Activated naive CD8-positive, alpha-beta T cell treated with anti-CD3 and anti-CD28 coated beads, Interleukin-2, amount 50 U/mL, for 16 hours (primary cell): ENCODE measurements at places on chromosomes 5 and 9.

DNA sequence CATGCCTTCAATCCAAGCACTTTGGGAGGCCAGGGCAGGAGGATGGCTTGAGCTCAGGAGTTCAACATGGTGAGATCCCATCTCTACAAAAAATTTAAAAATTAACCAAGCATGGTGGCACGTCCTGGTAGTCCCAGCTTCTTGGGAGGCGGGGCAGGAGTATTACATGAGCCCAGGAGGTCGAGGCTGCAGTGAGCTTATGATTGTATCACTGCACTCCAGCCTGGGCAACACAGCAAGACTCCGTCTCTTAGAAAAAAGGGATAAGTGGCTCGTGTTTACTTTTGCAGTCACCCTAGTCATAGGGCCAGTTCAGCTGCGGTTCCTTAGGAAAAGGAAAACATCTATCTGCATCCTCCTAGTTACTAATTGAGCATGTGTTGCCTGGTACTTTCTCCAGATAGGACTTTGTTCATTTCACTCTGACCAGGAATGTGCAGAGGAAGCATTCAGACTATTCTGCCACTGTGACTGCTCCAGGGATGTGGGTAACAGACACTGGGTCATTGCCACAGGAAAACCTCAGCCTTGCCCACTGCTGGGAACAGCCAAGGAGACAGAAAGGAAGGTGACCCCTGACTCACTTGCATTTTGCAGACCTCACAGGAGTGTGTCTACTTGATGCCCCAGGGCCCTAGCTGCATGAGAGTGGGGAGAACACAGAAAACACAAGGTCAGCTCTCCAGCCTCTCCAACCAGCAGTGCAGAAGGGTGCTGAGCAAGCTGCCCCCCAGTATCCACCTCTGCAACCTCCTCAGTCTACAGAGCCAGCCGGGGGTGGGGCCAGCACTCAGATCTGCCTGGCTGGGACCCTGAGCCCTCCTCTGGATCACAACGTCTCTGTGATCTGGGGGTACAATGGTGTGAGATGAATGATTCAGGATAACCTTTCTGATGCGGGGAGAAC, 33.9 kb upstream of the ALDH1B1 start:
- no peak for DNase-seq

- no peak for DNase-seq
Observed at GRCh38 chr9:129480227-129480626, 140.7 kb downstream of the C9orf50 start.

DNA sequence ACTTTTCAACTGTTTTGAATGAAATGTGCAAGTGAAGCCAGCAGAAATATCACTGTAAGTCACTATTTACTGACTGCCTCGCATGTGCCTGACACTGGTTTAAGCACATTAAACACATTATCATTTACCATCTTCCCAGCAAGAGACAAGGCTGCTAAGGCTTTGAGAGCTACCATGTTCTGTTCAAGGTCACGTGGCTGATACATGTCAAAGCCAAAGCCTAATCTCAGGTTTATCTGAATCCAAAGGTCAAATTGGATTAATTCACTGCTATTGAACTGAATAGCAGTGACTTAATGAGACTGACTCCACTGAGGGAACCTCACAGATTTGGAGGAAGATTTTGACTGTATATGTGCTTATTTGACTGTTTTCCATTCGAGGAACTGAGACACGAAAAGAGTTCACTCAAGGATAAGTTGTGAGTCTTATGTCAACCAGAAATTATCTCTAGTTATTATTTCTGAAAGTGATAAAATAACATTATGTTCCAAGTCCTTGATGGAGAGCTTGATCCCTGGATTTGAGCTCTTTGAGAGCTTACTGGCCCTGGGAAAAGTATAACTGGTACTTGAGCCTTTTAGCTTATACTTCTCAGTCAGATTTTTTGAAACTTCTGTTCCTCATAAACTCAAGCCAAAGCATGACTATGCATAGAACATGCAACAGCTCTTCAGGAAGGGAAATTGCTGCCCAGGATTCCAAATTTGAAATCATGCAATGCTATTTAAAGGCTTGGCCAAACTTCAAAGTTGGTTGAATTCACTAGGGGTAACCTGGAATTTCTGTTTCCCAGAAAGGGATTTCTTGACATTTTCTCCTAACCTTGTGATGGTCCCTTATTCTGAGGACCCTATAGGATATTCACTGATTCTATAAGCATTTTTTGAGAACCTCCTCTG, 23.4 kb upstream of the ARHGAP26 start:
- DNase-seq = no peak

DNA sequence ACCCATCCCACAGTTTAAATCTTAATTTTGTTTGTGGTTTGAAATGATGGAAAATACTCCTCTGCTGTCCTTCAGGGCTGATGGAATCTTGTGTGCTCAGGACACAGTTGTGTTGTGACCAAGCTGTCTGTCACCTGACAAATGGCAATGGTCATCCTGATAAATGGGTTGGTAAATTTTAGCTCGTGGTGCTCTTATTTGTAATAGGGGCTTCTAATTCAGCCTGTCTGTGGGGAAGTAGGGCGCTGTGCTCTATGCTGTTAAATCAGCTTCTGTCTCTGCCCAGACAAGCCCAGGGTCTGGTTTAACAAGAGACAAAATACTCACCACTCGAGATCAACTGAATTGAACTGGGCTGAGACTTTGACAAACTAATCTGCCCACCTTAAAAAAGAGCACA, 4.5 kb downstream of the LRRTM2 start:
- no peak for DNase-seq

- no peak for DNase-seq
Observed at GRCh38 chr5:80798166-80798565, 143.4 kb upstream of the DHFR start.

DNA sequence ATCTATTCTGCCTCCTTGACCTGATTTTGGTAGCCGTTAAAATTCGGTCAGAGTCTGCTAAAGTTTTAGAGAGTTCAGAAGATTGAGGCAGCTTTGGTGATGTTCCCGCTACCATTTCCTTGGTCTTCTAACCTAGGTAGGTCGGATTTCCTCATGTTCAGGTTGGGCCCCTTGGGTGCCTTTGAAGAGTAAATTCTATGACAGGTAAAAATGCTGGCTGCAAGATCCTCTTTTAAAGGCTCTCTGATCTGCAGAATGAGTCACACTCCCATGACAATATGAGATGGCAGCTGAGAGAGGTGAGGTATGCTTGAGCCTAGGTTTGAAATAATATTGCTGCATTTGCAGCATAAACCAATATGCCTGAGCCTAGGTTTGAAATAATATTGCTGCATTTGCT, 198.9 kb downstream of the TSSK1B start:
- DNase-seq = no peak

DNA sequence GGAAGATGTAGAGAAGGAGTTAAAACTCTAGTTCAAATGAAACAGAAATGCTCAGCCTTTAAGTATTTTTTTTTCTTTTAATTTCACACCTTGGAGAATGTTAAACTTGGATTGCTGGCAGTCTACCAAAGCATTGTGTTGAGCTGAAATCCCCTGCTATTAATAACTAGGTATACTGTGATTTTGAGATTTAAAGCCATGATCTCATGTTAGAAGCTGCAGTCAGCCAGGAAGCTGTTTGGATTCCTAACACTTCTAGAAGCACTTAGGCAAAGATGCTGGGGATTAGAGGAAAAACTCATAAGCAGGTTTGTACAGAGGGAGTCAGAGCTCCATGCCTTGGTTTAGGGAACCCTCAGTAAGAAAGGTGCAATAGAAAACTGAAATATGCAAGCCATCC, 141.4 kb downstream of the KIF4B start:
- DNase-seq = no peak
